Fibroblast of villous mesenchyme (primary cell): ENCODE measurements at places on chromosomes 5 and 9. TPM values are rescaled to one million over a fixed set of nuclear protein-coding genes. Genes with fewer than 3 reads are reported as not detected.

DNA sequence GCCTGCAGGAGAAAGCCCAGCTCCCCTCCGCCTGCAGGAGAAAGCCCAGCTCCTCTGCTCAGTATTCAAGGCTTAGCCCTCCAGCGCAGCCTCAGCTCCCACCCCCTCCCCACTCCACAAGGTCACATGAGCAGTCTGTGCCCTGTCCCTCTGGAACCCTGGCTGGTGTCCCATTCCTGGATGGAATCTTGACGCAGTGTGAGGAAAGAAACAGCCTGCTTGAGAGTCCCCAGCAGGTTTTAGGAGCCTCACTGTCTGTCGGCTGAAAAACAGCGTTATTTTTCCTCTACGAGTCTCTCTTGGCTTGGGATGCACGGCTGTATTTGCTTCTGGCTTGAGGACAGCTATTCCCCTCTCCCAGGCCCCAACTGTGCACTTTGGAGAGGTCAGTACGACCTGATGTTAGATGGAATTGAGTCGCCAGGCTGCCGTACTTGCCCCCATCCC, 210.1 kb upstream of the TRIM32 start:
- DNase-seq, result no peak

- DNase-seq, result no peak
These were observed 71.1 kb upstream of the NEURL1B start for GRCh38 chr5:172569861-172570558.

DNA sequence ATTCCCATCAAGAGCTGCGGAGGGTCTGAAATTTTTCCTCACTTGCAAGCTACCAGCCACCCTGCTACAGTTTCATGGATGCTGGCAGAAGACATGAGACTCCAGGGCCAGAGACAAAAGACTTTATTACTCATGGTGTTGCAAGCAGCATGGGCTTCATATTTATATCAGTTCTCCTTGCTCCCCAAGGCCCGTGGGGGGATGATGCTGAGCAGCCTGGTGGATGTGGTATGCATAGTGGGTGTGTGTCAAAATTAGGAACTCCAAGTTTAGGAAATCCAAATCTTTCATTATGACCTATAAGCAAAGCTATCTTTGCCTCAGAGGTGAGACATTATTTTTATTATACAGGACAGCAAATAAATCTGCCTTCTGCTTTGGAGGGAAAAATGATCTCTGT, 105.7 kb upstream of the ALDH1B1 start:
- no peak for DNase-seq

- no peak for DNase-seq
These were observed 25.4 kb downstream of the OGN start for GRCh38 chr9:92378865-92379560.

DNA sequence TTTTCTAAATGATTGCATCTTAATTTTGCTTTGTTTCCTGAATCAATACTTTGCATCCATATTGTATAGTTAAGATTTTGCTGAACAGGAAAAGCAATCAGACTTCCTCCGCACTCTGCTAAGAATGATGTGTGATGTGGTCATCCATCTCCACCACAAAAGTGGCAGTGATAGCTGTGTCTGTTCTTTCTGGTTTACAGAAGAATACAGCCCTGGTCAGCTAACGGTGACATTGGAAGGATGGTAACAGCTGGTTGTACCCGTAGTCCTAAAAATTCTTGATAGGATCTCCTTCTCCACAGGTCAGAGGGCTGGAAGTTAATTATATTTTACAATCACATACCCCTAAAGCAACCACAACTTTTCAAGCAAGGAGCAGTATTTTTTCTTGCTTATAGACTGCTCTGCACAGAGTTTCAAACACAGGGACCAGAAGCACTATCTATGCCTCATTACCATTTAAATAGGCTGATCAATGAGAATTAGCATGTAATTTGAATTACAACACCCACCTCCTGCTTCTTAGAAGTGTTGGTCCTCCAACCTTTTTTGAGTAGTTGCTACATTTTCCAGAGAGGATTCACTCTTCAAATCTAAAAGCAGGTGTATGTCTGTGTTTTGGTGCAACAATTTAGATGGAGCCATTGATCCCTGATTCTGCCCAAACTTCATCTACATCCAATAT, 1191.9 kb upstream of the NUDT12 start:
- DNase-seq, result no peak

DNA sequence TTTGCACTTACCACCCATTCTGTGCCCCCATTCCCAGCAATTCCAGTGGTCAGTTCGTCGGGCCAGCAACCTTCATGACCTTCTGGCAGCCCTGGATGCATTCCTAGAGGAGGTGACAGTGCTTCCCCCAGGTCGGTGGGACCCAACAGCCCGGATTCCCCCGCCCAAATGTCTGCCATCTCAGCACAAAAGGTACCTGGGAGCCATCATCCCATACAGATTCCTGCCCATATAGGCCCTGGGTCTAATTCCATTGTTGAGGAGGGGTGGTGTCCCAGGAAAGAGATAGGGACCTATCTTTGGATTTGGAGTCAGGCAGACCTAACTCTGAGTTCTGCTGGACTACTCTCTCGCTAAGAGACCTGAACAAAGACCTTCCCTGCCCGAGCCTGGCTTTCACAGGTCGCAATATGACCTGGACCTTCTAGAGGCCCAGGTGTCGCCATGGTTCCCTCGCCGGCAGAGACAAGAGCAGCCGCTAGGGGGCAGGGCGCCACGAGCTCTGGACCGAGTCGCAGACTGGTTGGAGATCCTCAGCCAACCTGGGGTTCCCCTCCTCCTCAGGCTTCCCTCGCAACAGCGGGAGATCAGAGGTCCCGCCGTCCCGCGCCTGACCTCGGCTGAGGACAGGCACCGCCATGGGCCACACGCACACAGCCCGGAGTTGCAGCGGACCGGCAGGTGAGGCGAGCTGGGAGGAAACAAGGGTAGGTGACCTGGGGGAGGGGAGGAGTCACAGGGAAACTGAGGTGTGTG, 3.1 kb downstream of the SLC4A9 start:
- peak; percentile 44 for DNase-seq

DNA sequence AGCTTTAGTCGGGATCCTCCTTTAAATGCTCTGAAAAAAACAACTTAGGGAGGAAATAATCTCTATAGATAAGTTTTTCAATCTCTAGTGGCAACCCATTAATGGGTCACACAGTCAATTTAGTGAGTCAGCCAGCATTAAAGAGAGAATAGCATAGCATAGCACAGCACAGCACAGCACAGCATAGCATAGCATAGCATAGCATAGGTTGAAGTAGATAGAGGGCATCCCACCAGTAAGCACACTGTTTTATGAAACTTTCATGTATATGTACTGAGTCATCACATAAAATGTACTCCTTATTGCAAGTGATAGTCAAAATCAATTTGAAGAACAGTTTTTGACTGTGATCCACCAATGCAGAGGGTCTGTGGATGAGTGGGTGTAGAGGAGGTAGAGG, 522.9 kb downstream of the CCDC171 start:
- no peak for DNase-seq

- no peak for DNase-seq
These were observed 20.0 kb upstream of the GCNT1 start for GRCh38 chr9:76438841-76439588.

GRCh38 chr5:174719793-174720611, 4.4 kb upstream of the MSX2 start:
- DNase-seq, result no peak

Gene PTPN3
- total RNA-seq, result under 0.01 TPM in 2 replicates

Gene TLR4
- 8.4 and 18.1 TPM in 2 replicates for total RNA-seq
